ENCODE measurements at places on chromosomes 7 and 10. TPM values are rescaled to one million over a fixed set of nuclear protein-coding genes. Genes with fewer than 3 reads are reported as not detected.

PRKAR1B gene
- 14.2 TPM for total RNA-seq

GRCh38 chr7:33581236-33581635 lies 324.1 kb upstream of the BMPER start:
- H3K4me1 ChIP-seq: no peaks in the 10 kb centered on the region
- no peaks in the 10 kb centered on the region for H3K36me3 ChIP-seq
- H3K4me3 ChIP-seq: no peak overlapping the region
- no peaks in the 10 kb centered on the region for H3K27me3 ChIP-seq

- no peaks in the 10 kb centered on the region for H3K4me1 ChIP-seq
- no peak for DNase-seq
- H3K27ac ChIP-seq: no peak overlapping the region
- H3K36me3 ChIP-seq: no peaks in the 10 kb centered on the region
- no peaks in the 10 kb centered on the region for H3K27me3 ChIP-seq
- H3K4me3 ChIP-seq: no peak overlapping the region
These were observed 681.2 kb upstream of the GALNT17 start for GRCh38 chr7:70450731-70451130.

- no peak for DNase-seq
- H3K4me3 ChIP-seq: no peak overlapping the region
- peaks cover 53% of the 10 kb centered on the region for H3K4me1 ChIP-seq
- no peaks in the 10 kb centered on the region for H3K36me3 ChIP-seq
These were observed 98.2 kb downstream of the CCNY start for GRCh38 chr10:35434533-35434932.

GRCh38 chr10:93180482-93180931 lies 106.8 kb downstream of the CYP26A1 start:
- peak; percentile 23 for DNase-seq
- H3K27me3 ChIP-seq: no peaks in the 10 kb centered on the region
- H3K27ac ChIP-seq: no peak overlapping the region
- no peaks in the 10 kb centered on the region for H3K36me3 ChIP-seq
- H3K4me3 ChIP-seq: no peak overlapping the region

- H3K4me1 ChIP-seq: peaks cover 4% of the 10 kb centered on the region
- H3K4me3 ChIP-seq: no peak overlapping the region
- no peak for DNase-seq
- H3K36me3 ChIP-seq: no peaks in the 10 kb centered on the region
These were observed 37.9 kb downstream of the GLI3 start for GRCh38 chr7:42198974-42199668.

Data from left ventricle myocardium inferior (tissue), 1 donor.